Stimulated activated CD4-positive, alpha-beta T cell treated with anti-CD3 and anti-CD28 coated beads, TNF-alpha, amount 100 ng/mL, for 24 hours (primary cell): ENCODE measurements at places on chromosomes 12 and 14.

- no peak for DNase-seq
Measured at GRCh38 chr12:111105294-111105693, 184.9 kb upstream of the MYL2 start.

DNA sequence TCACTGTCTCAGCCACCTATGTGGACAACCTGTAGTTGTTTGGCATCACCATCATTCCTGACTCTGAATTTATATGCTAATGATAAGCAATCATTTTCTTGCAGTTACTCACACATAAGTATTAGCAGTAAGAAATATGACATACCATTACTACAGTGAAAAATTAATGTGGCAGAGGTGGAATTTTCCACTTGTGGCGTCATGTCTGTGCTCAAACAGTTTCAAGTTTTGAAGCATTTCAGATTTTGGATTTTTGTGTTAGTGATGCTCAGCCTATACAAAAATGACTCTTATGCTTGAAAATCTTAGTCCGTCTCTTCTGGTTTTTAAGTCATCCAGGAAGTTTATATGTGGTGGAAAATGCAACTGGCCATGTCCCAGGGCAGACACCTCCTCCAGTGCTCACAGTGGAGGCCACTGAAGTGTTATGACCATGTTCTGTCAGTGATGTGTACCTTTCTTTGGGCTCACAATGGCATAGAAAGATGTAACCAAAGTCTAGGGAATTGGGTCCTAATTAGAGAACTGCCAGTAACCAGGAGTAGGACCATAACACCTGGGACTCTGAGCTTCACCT lies 220.6 kb downstream of the SYT1 start:
- DNase-seq: no peak

- no peak for DNase-seq
Measured at GRCh38 chr12:87801860-87802720, 227.1 kb downstream of the C12orf50 start.

DNA sequence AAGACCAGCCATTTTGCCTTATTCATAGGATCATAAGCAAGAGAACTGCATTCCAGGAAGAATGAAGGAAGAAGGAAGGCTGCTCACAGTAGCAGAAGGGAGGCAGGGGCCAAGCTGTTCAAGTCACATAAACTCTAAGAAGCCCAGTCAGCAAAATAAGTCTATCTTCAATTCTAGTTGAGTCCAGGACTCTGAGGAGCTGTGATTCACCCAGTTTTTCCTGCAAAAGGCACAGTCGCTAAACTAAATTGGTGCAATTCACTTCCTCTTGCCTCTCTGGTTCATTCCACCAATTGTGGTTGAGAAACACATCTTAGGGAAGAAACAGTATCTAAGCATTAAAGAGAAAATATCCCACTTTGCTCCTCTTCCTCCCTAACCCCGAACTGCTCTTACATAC lies 9.8 kb downstream of the ZNF641 start:
- DNase-seq: no peak
